ENCODE measurements at places on chromosomes 12 and 14.

DNA sequence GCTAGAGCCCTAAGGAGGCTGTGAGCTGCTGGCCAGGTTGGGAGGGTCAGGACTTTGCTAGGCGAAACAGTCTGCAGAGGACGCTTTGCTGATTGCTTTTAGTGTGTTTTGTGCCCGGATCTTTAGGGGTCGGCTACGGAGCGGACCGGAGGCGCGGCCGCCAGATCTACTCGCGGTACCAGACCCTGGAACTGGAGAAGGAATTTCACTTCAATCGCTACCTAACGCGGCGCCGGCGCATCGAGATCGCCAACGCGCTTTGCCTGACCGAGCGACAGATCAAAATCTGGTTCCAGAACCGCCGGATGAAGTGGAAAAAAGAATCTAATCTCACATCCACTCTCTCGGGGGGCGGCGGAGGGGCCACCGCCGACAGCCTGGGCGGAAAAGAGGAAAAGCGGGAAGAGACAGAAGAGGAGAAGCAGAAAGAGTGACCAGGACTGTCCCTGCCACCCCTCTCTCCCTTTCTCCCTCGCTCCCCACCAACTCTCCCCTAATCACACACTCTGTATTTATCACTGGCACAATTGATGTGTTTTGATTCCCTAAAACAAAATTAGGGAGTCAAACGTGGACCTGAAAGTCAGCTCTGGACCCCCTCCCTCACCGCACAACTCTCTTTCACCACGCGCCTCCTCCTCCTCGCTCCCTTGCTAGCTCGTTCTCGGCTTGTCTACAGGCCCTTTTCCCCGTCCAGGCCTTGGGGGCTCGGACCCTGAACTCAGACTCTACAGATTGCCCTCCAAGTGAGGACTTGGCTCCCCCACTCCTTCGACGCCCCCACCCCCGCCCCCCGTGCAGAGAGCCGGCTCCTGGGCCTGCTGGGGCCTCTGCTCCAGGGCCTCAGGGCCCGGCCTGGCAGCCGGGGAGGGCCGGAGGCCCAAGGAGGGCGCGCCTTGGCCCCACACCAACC is 1.5 kb downstream of the HOXC6 start:
- DNase-seq, result no peak

DNA sequence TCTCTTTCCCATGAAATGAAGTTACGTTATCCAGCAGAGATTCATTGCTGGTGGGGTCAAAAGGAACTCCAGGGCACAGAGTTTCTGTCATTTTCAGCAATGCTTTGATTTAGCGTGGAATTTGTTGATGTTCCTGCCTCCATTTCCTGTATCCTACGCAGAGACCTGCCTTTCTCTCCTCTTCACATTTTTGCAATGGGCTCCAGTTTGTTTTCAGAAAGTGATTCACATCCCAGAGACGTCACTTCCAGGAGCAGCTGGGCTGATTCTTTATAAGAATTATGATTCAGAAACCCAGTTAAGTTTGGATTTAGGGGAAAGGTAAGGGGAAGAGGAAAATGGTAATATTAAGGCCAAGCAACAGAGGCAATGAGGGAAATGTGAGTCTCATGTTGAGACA is 11.6 kb downstream of the RNASE10 start:
- no peak for DNase-seq

DNA sequence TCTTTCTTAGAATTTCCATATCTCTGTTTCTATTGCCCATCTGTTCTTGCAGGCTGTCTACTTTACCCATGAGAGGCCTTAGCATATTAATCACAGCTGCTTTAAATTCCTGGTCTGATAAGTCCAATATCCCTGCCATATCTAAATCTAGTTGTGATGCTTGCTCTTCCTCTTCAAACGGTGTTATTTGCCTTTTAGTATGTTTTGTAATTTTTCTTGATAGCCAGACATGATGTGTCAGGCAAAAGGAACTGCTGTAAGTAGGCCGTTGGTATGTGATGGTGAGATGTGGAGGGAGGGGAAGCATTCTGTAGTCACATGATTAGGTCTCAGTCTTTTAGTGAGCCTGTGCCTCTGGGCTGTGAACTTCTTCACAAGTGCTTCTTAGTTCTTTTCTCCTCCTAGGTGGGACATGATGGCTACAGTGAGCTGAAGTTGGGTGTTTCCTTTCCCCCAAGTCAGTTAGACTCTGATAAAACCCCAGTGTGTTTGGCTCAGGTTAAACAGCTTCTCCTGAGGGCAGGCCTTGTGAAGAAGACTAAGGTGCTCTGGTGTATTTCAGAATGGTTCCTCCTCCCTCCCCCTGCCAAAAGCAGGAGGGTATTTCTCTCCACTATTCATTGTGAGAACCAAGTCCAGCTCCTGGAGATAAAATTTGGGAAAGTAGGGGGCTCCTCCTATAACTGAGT is 195.9 kb upstream of the PARP11 start:
- DNase-seq, result no peak

- no peak for DNase-seq
These were observed 155.1 kb downstream of the CEP83 start for GRCh38 chr12:94304566-94305061.

DNA sequence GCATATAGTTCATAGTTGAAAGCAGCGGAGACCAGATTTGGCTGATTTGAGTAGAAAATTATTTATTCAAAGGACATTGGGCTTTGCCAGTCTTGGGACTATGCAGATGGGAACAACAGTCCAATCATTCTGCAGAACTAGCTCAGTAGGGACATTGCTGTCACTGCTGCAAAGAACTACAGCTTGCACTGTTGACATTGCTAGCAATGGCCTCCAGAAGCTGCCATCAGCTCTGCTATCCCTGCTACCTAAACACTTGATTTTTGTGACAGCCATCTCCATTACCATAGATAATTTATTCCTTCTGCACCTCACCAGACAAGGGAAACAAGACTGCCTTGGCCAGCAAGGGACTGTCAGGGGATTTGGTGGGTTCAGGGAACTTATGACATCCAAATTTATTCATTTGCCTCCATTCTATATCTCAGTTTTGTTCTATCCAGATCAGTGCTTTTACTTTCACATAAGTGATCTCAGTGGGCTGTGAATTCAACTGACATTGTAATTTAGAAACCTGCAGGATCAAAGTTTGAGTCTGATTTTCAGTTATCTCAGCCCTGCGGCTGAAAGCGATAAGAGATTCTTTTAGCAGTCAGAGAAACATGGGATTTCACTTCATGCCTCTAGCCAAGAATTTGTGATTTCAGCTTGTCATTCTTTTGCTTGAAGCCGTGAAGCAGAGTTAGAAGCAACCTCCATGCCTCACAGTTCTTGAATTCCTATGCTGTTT is 136.7 kb upstream of the FBXO33 start:
- DNase-seq, result no peak

- DNase-seq, result no peak
These were observed 1288.4 kb downstream of the AACS start for GRCh38 chr12:126353604-126354003.

GRCh38 chr14:62253911-62254310 is 491.7 kb downstream of the SNAPC1 start:
- no peak for DNase-seq

DNA sequence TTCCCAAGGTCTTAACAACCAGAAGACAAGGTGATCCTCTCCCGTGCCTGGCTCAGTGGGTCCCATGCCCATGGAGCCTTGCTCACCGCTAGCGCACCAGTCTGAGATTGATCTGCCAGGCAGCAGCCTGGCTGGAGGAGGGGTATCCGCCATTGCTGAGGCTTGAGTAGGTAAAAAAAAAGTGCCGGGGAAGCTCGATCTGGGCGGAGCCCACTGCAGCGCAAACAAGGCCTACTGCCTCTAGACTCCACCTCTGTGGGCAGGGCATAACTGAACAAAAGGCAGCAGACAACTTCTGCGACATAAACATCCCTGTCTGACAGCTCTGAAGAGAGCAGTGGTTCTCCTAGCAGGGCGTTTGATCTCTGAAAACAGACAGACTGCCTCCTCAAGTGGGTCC is 104.0 kb downstream of the C14orf39 start:
- no peak for DNase-seq

- no peak for DNase-seq
These were observed 7.7 kb downstream of the KRT83 start for GRCh38 chr12:52313461-52313860.

GRCh38 chr14:39266525-39266870 is 32.8 kb downstream of the MIA2 start:
- DNase-seq, result no peak

DNA sequence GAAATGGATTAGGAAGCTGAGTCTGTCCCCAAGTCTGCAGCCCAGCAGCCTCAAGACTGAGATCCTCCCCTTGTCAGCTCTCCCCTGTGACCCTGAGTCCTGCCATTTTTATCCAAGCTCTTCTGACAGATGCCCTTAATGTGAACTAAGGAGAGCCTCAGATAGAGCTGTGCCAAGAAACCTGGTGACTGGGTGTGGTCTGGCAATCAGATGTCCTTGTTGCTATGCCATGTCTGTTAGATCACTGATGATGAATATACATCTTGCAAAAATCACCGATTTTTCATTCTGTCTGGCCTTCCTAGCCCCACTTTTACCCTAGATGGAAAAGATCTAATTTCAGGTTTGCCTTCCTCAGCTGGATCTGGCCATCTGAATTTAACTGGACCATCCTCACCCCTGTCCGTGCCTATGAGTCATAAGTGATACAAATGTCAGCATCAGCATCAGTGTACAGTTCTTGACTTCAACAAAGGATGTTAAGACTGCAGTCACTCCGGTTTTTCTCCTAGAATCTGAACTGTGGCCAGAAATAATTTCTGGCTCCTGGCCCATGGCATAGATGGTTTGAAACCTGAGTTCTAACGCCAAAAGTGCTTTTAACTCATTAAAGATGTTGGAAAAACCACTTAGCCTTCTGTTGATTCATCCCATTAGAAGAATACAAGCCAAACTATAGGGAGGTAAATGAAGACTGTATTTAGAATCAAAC is 61.2 kb upstream of the GRIP1 start:
- DNase-seq, result no peak

- DNase-seq, result peak; percentile 78
These were observed 85.7 kb downstream of the DUSP16 start for GRCh38 chr12:12476857-12477531.

DNA sequence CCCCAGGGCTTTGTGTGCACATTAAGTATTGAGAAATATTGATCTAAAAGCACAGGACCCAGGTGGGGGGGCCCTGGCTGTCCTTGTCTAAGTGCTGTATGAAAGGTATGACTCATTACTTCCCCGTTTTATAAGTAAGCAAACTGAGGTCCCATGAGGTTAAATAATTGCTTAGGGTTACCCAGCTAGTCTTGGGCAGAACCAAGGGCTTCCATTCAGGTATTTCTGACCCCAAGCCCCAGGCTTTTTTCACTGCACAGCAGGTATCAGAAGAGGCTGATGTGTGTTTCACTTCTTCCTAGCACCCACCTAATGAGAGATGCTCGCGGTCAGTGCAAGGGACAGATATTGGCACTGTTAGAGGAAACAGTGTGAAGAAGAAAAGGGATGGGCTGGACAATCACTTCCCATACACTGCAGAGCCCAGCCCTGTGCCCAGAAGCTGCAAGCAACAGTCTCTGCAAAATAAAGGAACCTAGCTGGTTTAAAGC is 4.7 kb upstream of the TC2N start:
- no peak for DNase-seq

DNA sequence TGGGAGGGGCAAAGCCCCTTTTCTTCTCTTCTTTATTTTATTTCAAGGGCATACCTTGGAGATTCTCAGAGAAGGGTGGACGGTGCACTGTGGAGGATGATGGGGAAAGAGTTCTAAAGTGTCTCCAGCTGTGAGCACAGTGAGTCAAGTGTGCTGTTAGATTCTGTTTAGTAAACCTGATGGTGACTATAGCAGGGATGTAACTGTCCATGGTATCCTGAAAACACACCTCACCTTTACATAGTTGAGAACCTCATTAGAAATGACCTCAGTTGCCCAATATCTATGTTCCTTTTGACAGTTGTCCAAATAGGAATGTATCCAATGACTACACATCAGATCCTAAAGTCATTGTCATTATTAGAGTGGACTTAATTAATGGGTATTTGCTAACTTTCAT is 38.0 kb downstream of the CNTN1 start:
- DNase-seq, result no peak

DNA sequence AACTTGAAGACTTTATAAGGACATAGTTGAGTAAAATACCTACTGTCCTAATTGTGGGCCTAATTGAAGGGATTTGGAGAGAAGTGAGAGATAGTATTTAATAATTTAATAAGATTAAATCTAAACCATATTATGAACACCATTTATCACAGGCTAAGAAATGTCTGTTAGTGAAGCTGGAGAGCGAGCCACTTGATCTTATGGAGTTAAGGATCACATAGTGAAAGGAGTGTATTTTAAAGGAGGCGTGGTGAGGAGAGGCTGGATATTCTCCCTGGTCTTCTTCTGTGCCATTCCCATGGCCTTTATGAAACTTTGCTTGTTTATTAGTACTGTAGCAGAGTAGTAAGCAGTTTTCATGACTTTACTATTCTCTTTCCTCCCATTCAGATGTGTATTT is 172.4 kb downstream of the TRHDE start:
- no peak for DNase-seq

DNA sequence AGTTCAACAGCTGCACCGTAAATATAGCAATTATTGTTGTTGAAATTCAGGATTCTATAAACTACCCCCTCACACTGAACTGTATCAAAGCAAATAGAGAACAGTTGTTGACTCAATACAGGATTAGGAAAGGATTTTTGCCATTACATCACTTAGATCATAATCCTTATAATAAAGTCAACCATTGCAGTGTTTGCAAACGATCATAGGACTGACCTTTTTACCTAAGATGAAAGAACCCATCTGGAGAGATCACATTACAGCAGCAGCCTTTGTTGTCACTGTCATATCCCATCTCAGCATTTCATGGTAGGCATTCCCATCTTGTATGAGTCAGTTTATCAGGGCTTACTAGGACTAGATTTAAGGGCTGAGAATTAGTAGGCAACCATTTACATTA is 96.1 kb downstream of the IPO8 start:
- no peak for DNase-seq

Measured in hypothalamus (tissue), 51 donors.